ENCODE measurements at places on chromosomes 16 and 17. TPM values are rescaled to one million over a fixed set of nuclear protein-coding genes. Genes with fewer than 3 reads are reported as not detected.

- no peak for DNase-seq
Observed at GRCh38 chr17:31015639-31016038, 44.8 kb downstream of the RNF135 start.

DNA sequence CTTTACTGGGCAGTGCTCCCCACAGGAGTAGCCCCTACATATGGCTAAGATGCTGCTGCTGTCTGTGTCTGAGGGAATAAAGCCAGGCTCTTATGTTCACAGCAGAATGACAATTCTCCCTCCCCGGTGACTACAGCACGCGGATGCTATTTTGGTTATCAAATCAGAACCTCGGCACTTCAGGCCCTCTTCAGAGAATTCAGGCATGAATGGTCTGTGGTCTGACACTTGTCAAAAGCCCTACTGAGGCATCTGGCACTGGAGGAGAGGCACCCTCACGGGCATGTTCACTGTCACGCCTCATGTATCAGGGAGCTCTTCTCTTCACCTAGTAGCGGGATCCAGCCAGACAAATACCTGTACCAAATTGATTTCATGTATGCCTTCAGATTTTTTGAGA is 30.4 kb downstream of the KIAA0513 start:
- DNase-seq, result no peak

GRCh38 chr16:85474621-85475217 is 138.4 kb upstream of the GSE1 start:
- DNase-seq, result no peak

PLEKHH3 gene
- 18.9 TPM for polyA plus RNA-seq

DLX3 gene
- 0.92 TPM for polyA plus RNA-seq

KRT33B gene
- not detected for polyA plus RNA-seq

SLC6A2 gene
- 0.08 TPM for polyA plus RNA-seq

HEXIM1 gene
- polyA plus RNA-seq, result 44.4 TPM
